SK-MEL-5 (cell line): ENCODE measurements at places on chromosomes 6 and 20. TPM values are rescaled to one million over a fixed set of nuclear protein-coding genes. Genes with fewer than 3 reads are reported as not detected.

DNA sequence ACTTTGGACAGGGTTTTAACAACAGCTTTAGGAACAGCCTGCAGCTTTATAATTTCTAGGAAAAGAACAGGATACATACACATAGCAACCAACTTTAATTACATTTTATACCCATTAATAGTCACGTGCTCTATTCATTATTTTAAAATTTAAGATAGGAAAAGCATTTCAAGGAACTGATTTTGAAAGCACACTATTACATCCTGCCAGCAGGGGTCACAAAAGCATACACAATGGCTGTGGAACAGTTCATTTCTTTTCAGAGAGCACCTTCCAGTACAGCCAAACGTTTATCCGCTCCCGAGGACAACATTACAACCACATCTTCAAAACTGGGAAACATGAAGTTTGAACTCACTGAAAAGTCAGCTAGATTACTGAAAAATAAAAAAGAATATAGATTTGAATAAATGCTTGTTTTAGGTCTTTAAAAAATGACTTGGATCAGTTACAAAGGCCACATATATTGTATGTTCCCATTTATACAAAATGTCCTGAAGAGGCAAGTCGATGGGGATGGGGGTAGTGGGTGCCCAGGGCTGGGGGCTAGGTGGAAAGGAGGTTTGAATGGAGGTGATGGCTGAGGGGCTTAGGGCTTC is 104.6 kb upstream of the EXOC2 start:
- DNase-seq = peak; percentile 80

- DNase-seq = no peak
Observed at GRCh38 chr20:53405139-53405538, 188.5 kb downstream of the ZNF217 start.

GRCh38 chr6:75396005-75396800 is 97.4 kb downstream of the FILIP1 start:
- DNase-seq = peak; percentile 38

GRCh38 chr6:158389193-158389919 is 77.1 kb downstream of the TULP4 start:
- DNase-seq = peak; percentile 33

DNA sequence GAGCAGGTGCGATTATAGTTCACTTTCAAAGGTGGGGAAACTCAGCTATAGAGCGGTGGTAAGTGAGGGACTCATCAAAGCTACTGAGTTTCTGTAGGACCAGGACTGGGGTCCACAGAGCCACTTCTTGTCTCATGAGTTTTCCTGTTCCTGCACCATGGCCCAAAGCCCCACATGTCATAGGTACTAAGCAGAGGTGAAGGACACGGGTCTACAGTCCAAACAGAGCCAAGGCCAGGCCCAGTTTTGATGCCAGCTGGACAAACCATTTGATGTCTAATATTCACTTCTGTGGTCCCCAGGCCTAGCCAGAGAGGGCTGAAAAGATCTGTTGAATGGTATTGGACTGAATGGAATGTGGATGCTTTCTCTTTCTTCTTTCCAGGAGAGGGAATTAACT is 11.0 kb downstream of the BPIFB6 start:
- no peak for DNase-seq

DNA sequence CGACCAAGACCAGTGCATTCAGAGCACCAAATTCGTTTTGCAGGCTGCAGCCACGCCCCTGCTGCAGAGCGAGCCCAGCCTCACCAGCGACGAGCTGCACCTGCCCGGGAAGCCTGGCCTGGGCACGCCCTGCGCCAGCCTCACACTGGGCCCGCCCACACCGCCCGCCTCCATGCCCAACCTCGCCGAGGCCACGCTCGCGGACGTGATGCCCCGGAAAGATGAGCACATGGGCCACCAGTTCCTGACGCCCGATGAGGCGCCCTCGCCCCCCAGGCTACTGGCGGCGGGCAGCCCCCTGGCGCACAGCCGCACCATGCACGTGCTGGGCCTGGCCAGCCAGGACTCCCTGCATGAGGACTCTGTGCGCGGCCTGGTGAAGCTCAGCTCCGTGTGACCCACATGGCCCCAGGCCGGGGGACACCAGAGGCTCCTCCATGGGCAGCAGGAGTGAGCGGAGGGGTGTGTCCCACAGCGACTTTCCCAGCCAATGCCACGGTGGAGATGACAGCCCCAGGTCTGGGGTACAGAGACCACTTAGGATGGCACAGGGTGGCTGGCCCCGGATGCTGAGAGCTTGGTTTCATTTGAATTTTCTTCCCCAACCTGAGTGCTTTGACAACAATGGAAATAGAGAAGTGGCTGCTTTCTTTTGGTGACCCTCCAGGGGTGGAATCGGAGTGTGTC is 150.2 kb upstream of the SNX9 start:
- no peak for DNase-seq

DNA sequence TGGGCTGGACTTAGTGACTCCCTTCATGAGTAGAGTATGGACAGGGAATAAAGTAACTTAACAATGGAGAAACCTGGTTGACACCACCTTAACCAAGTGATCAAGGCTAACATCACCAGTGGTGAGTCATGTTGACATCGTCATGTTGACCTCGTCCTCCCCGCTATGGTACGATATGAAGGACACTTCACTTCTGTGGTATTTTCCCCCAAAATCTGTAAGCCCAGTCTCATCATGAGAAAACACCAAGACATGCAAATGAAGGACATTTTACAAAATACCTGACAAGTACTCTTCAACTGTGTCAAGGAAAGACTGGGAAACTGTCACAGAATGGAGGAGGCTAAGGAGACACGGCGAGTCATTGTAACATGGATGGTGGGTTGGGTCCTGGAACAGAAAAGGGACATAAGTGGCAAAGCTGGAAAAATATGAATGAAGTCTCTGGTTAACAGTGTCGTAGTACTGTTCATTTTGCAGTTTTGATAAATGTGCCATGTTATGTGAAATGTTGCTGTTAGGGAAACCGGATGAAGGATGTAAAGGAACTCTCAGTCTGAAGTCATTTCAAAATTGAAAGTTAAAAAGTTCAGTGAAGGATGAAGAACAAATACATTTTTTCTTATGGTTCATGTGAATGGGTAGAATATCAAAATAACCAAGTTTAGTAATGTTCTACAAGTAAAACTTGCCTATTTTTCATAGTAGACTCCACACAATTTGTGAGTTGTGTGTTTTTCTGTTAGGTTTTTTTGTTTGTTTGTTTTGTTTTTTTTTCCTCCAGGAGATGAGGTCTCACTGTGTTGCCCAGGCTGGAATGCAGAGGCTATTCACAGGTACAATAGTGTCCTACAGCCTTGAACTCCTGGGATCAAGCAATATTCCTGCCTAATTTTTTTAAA is 247.5 kb downstream of the TMEM242 start:
- DNase-seq = no peak

DNA sequence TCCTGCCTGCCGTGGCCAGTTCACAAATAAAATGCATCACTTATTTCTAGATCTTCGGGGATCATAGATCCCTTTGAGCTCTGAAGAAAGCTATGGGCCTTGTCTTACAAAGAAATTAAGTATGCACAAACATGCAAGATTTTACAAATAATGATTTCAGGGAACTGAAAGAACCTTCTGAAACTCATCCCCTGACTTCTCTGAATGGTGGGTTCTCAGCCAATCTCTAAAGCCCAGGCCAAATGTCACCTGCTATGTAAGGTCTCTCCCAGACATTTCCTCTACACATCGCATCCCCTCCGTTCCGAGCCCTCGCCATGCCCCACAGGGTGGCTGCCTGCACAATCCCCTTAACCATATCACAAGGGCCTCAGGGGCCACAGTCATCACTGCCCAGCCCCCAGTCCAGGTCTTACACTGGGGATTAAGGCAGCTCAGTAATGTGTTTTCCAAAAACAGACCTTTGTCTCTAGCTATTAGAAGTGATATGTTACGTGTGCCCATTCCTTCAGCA is 16.1 kb upstream of the ANKRD60 start:
- DNase-seq = no peak

DNA sequence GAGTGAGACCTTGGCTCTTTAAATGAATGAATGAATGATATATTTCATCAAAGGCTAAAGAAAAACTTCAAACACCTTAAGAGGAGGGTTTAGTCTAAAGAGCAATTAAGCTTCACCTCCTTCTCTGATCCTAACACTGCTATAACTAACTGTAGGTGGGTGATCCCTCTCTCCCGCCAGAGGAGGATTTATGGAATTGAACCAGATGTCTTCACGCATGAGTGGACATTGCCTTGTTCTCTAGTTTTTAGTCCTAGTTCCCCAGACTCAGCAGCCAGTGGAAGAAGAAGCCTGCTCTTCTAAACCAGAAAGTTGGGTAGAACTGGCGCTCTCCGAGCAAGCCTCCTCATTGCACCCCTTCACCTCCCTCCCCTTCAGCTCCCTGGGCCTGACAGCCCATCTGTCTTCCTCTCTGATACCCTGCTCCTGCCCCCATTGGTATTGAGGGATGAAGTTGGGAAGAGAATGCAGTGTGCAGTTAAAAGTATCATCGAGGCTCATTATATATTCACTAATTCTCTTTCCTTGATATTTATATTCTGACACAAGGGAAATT is 142.7 kb downstream of the ARID1B start:
- DNase-seq = no peak

DNA sequence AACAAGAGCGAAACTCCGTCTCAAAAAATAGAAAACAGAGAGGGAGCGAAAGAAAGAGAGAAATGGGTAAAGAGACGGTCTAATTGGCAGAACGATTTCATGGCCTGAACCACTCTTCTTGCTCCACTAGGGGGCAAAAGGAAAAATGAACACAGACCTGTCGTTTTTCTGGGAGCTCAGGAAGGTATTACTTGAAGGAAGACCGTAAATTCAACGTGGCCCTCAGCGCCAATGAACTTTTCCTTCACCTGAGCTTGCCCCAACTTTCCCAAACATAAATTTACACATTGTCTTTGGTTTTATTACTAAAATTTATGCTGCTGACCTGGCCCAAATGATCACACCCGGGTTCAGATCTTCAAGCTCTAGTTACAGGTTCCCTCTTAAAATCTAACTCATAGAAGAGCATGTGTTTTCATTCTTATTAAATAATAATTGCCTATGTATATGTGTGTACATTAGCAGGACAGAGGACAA is 67.3 kb downstream of the ATP9A start:
- DNase-seq = peak; percentile 79

DNA sequence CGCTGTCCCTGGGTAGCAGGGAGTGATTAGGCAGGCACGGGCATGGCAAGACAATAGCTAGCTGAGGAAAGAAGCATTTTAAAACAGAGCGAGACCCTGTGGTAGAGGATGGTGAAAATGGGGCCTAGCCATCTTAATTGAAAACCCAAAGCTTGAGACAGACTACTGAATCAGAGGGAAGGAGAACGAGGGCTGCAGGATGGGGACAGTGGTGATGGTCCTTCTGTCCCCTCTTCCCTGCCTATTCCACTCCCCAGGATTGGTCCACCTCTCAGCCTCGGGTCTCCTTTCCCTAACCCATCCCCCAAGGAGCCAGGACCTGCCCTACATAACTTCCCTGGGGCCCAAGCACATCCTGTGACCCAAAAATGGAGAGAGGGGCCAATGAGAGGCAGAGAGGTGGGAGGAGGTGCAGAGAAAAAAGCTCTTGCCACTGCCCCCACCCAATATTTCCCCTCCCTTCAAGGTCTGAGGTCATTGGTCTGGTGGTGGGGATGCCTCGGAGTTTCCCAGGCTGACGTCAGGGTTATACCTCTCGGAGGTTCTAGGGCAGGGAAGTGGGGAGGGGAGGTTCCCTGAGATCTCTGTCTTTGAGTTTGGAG is 884 bp upstream of the CUTA start:
- no peak for DNase-seq

DNA sequence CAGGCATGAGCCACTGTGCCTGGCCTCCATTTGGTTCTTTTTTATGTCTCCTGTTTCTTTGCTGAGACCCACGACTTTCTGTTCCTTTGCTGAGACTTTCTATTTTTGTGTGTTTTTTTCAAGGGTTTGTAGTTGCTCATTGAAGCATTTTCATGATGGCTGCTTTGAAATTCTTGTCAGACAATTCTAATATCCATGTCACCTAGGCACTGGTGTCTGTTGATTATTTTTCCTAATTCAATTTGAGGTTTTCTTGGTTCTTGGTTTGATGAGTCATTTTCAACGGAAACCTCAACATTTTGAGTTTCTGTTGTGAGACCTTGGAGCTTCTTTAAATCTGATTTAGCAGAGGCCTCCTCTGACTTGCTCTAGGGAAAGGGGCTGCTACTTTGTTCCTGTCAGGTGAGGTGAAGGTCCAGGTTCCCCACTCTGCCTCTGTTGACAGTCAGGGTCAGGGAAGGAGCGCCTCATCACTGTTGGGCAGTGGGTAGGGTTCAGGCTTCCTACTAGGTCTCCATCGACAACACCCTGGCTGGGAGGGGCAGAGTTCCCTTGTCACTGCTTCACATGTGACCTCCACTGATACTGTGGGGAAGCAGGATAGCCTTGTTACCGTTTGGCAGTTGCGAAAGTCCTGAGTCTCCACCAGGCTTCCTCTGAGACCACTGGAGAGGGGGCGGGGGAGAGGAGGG is 67.2 kb upstream of the RNF24 start:
- peak; percentile 65 for DNase-seq

DNA sequence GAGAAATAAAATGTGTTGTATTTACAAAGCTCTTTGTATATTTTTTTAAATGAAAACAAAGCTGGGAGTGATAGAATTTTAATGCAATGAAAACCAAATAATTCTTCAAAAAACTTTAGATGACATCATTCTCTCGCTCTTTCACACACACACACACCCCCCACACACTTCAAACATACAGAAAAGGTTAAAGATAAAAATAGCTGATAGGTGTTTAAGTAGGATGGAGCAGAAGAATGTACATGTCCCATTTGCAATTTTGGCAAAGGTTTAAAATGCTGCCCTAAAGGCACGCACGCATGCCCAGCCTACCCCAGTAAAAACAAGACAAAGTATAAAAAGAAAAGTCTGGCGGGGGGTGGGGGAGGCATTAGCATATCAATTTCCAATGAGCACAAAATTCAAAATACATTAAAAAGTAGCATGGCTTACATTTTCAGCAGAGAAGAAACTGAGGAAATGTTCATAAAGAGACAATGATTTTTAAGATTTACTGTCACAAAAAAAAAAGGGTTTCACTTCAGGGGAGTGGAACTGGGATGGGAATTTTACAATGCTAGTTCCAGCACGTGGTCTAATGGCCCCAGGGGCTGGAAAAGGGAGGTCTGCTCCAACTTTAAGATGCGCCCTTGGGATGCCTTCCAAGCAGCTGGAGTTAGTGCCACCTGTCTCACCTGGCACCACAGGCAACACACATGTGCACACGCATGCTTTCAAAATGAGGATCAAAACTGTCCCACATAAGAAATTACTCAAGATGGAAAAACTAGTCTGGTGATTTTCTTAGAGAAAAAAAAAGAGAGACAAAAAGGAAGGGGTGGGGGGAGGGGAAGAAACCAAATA is 55.1 kb upstream of the NFATC2 start:
- DNase-seq = no peak

DNA sequence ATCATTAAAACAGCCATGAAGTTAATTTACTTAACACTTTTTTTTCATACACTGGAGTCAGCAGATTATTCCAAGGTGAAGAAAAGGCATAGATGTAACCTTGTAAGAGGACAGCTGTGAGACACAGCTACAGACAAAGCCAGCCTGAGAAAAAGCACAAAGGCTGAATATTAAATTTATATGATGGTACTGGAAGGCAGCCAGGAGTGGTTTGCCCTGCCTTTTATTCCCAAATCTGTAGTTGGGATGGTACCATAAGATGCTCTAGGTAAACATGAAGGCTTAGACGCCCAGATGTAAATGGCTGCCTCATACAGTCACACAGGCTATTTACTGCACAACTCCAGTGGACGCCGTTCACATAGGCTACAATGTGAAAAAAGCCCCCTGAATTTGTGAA is 42.1 kb upstream of the LOC128125822 start:
- DNase-seq = peak; percentile 31

The RCAN2 gene
- total RNA-seq = 0.11 TPM in 1 of 2 replicates, not detected in the other

The SS18L1 gene
- total RNA-seq = 20.6 and 23.9 TPM in 2 replicates

The PKIG gene
- total RNA-seq = 30.6 and 32.7 TPM in 2 replicates

The OR2J2 gene
- total RNA-seq = not detected in 2 replicates

The TRIM15 gene
- total RNA-seq = not detected in 2 replicates

The KCNQ2 gene
- total RNA-seq = 4.3 and 6.2 TPM in 2 replicates
